ENCODE measurements at places on chromosomes 3 and 15.

- no peak for DNase-seq
Measured at GRCh38 chr3:99708207-99708745, 69.9 kb downstream of the COL8A1 start.

DNA sequence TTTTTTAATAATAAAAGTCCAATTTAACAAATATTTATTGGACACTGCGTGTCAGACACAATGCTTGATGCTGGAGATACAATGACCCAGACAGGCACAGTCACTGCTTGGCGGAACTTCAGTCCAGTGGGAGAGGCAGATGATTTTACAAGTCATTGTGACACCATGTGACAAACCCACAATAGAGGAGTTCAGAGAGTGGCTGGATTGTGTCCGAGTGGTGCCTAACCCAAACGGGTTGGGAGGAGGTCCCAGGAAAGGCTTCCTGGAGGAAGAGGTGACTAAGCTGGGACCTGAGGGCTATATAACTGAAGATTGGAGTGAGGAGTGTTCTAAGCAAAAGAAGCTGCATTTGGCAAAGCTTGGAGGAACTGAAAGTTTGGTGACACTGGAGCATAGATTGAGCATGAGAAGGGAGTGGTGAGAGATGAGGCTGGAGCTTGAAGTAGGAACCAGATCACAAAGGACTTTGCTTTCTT, 41.4 kb downstream of the CRTC3 start:
- DNase-seq, result no peak

- DNase-seq, result no peak
Measured at GRCh38 chr15:99451484-99451883, 114.3 kb upstream of the MEF2A start.

DNA sequence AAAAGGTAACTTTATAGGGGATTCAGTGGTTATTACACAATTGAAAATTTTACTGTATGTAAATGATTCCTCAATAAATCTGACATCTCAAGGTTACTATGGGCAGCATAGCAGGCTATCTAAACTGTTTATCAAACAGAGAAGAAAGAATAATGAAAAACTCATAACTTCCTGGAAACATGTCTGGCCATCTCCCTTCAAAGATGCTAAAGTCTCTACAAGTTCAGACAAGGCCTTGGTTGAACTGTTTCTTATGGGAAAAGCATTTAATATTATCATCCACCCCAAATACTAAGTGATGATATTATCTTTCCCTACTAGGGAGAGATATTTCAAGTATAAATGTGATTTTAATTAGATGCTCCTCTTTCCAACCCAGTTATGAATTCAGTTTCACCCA, 114.9 kb downstream of the ARRDC4 start:
- no peak for DNase-seq
